ENCODE measurements at places on chromosomes 2 and 18.

DNA sequence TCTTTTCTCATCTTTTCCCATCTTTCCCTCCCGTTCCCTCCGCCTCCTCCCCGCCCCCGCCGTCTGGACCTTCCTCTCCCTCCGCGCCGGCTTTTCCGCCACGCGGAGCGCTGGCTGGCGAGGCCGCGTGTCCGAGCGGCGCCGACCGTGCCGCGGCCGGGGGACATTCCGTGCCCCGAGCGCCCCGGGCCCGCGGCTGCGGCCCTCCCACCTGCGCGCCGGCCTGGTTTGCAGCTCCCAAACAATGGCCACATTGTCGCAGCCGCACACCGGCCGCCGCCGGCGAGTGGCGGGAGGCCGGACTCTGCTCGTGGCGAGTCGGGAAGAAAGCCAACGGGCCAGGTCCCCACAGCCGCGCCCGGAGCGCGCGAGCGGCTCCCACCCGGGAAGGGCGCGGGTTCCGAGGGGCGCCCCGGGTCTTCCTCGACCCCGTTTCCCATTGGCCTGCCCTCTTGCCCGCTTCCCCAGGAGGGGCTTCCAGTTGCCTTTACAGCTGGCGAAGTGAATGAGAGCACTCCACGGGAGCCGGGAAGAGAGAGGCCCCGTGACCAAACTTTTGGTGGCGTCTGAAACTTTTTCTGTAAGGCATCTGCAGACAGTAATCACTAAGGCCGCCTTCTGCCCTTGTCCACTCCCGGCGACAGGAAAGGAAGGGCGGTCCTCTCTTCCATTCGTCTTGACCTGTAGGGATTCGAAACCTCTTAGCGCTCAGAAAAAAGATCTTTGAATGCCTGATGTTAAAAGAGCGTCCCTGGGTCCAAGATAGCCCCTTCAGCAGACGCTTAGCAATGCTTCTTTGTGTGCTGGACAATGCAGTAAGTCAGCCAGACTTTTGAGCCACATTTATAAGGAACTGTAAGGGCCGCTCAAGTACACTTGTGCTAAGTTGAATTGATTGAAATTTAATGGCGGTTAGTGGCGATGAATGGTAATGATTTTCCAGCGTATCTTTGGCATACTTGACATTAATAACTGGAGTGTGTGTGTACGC lies 6.2 kb downstream of the GLI2 start:
- DNase-seq: no peak

GRCh38 chr18:10351219-10351818 lies 103.1 kb upstream of the APCDD1 start:
- no peak for DNase-seq

- DNase-seq: no peak
Measured at GRCh38 chr2:202099515-202099914, 26.5 kb downstream of the KIAA2012 start.

- no peak for DNase-seq
Measured at GRCh38 chr2:224613543-224614286, 28.6 kb upstream of the CUL3 start.

DNA sequence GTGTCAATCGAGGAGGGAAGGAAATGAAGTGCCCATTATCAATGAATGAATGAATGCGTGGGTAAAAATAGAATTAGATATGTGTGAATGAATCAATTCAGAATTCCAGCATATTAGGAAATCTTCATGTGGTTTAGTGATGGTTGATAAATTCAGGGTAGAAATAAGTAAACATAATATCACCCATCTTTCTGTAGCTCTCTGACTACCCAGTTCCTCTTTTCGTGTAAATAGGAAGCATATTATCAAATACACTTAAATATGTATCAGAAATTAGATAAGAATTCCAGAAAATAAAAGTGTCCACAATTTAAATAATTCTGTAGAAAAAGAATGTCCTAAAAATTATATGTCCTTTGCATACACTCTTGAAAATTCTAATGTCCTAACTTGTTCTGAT lies 552.9 kb upstream of the LRATD1 start:
- no peak for DNase-seq
